ENCODE measurements at places on chromosomes 5 and 9.

DNA sequence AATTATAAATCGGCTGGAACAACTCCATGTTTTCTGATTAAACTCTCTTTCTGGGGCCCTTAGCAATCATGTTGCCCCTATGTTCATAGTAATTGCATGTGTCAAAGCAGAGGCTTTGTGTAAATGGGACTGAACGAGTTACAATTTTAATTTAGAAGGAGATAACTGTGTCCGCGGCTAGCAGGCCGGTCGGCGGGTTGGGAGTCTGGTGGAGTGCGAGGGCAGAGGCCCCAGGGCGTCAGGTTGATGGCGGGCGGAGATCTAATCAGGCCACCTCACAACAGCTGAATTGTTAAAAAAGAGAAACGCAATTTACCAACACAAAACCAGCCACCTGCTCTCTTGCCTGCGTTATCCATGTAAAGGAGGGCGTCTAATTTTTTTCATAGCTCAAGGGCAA lies 134.9 kb upstream of the LPCAT1 start:
- DNase-seq: no peak
- H3K4me3 ChIP-seq: no peak overlapping the region
- no peak overlapping the region for H3K27ac ChIP-seq
- H3K36me3 ChIP-seq: no peaks in the 10 kb centered on the region

DNA sequence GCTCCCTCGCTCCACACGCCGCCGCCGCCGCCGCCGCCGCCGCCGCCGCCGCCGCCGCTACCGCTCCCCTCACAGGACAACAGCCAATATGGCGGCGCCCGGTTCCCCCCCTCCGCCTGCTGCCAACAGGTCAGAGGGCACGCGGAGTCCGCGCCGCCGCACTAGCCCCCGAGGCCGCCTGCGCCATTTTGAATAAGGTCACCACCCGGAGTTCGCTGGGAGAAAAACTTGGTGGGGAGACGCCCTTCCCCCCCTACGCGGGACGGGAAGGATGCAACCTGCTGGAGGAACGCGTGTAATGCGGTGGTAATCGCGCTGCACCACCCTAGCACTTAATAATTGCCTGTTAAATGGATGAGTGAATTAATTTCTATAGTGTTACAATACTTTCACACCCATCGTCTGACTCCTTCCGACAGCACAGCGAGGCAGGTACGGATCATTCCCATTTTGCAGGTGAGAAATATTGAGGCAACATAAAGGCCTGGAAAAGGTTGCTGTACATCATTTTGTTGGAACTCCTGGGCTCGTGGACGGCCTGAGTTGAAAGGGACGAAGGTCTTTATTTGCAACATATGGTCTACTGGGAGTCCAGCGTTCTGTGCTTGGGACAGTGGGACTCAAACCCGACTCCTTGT lies at the start of gene FAM193B:
FAM193B (minus strand) TSS at position 90 of the 638 bp plus-strand sequence. CDS start 105 bp downstream, outside the sequence.
- DNase-seq: peak; percentile 97
- no peaks in the 10 kb centered on the region for H3K36me3 ChIP-seq
- H3K4me3 ChIP-seq: peak within 1 kb of the TSS; percentile 91
- peaks cover 12% of the 10 kb centered on the region for H3K4me1 ChIP-seq
- no peak within 1 kb of the TSS for H3K27ac ChIP-seq

- H3K27ac ChIP-seq: no peak overlapping the region
- H3K4me1 ChIP-seq: no peaks in the 10 kb centered on the region
- H3K36me3 ChIP-seq: no peaks in the 10 kb centered on the region
- H3K4me3 ChIP-seq: no peak overlapping the region
These were observed 146.9 kb upstream of the DMAC1 start for GRCh38 chr9:7946458-7946857.

DNA sequence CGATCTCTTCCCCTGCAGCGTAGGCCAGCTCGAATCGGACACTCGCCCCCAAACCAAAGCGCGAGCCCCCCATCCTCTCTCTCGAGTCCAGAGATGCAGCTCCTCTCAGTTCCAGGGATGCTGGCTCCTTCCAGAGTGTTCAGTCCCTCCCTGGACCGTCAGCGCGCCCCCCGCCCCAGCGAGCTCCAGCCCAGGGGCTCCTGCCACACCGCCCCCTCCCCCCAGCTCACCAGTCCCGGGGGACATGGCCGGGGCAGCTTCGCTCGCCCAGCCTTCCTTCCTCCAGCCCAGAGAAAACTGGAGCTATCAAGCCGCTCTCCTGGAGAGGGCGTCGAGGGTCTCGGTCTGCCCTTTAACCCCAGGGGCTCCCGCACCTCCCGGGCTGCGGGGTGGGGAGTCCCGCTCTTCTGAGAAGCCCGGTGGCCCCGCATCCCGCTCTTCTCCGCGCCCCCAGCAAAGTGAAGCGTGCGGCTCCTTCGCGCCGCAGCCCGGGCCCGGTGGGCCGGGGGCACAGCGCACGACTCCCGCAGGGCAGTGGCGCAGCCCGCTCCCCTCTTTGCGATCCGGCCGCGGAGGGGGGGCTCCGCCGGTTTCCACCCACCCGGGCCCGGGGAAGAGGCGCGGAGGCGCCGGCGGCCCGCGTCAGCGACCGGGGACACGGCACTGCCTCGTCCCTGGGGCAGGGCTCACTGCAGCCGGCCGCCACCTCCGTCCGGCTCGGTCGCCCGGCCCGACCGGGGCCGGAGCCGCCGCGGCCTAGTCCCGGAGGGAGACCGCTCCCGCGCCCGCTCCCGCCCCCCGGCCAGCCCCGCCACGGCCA lies 587 bp downstream of the MIER3 start:
- H3K27ac ChIP-seq: peak overlapping the region; percentile 87
- peaks cover 9% of the 10 kb centered on the region for H3K4me1 ChIP-seq
- H3K4me3 ChIP-seq: peak overlapping the region; percentile 98
- peaks cover 22% of the 10 kb centered on the region for H3K27me3 ChIP-seq

DNA sequence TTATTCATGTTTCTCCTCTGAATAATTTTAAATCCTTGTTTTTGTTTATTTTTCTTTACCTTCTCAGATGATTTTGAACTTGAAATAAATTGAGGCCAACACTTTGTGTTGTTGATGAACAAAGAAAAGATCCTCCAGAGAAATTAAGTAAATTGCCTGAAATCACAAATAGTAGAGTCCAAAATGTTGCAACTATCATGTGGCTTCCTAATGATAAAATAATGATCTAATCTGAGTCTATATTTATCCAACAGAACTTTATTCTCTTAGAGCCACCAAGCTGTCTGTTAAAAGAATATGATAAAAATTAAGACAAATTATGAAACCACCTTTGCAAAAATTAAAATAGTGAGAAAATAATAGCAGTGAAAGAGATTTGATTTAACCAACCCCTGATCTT lies 132.2 kb upstream of the SPEF2 start:
- H3K4me3 ChIP-seq: no peak overlapping the region
- no peaks in the 10 kb centered on the region for H3K4me1 ChIP-seq
- H3K27me3 ChIP-seq: no peaks in the 10 kb centered on the region
- no peak for DNase-seq

DNA sequence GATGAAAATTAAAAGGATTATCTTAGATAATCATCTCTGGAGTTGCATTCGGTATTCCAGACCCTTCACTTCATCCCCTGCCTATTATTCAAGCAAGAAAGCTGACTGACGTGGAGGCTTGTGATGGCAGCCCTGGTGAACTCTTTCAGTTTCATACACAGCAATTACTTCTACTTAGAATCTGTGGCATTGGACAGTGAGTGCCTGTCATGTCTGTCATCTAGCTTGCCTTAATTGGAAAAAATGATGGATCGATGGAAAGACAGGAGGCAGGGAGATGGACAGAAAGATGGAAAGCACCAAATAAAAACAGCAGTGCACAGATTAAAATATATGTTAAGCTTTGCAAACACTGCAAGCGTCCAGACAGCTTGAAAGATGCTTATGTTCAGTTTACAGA lies 1371.0 kb upstream of the CDH6 start:
- no peak for DNase-seq
- no peak overlapping the region for H3K27ac ChIP-seq
- H3K4me1 ChIP-seq: no peaks in the 10 kb centered on the region
- no peaks in the 10 kb centered on the region for H3K27me3 ChIP-seq
- no peaks in the 10 kb centered on the region for H3K36me3 ChIP-seq

DNA sequence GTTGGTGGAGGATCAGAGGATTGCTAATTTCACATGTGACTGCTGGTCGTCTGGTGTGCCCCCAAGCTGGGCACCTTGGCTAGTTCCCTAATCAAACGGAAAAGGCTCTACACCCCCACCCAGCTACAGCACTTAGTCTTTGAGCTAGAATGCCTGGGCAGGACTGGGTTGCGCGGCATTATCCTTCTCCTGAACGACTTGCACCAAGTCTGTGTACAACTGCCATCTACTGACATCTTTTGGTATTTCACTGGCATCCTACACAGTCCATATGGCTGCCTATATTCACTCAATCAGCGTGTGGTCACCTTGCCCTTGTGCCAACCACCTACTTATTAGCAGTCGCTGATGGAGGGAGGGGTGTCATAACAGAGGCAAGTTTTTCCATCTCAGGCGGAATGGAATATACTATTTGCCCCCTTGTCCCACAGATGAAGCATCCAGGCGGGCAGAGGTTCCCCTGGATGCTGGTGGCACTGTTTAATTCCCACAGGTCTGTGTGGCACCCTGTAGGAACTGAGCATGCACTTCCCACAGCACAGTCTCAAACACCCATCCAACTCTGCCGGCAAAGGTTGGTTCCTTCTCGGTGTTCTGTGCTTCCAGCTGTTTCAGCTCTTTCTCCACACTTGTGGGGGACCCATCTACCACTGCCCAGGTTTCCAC lies 150.1 kb downstream of the OSTF1 start:
- no peak overlapping the region for H3K4me3 ChIP-seq
- no peaks in the 10 kb centered on the region for H3K36me3 ChIP-seq
- DNase-seq: peak; percentile 83
- peaks cover 5% of the 10 kb centered on the region for H3K4me1 ChIP-seq
- no peaks in the 10 kb centered on the region for H3K27me3 ChIP-seq

DNA sequence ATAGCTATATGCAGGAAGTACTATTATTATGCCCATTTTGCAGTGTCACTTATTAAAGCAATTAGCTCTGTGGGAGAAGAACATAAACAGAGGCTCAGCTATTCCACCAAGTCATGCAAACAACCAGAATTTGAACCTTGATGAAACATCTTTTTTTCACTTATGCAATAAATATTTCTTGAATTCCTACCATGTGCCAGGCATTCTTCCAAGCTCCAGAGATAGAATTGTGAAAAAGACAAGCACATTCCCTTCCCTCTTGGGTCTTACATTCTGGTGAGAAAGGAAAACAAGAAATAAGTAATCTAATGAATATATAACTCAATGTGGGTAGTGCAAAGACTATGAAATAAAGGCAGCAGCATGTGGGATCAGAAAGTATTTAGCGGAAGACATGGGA lies 32.1 kb upstream of the ADRB2 start:
- no peak overlapping the region for H3K4me3 ChIP-seq
- no peak for DNase-seq
- no peaks in the 10 kb centered on the region for H3K27me3 ChIP-seq
- H3K27ac ChIP-seq: no peak overlapping the region
- H3K4me1 ChIP-seq: peaks cover 3% of the 10 kb centered on the region

DNA sequence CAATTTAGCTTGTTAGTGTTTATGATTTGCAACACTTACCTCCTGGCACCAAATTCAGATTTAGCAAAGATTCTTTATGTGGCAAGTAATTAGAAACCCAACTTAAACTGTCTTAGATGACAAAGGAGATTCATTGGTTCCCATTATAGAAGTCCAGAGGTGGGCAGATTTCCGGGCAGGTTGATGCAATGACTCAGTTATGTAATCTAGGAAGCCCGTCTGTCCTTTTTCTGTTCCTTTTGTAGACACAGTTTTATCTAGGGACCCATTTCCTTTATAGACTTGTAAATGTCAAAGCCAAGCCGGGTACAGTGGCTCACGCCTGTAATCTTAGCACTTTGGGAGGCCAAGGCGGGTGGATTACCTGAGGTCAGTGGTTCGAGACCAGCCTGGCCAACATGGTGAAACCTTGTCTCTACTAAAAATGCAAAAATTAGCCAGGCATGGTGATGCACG lies 20.3 kb upstream of the ANKRD33B start:
- no peaks in the 10 kb centered on the region for H3K27me3 ChIP-seq
- H3K36me3 ChIP-seq: no peaks in the 10 kb centered on the region
- no peak overlapping the region for H3K27ac ChIP-seq
- H3K4me1 ChIP-seq: peaks cover 4% of the 10 kb centered on the region
- H3K4me3 ChIP-seq: no peak overlapping the region
- DNase-seq: no peak

- no peaks in the 10 kb centered on the region for H3K4me1 ChIP-seq
- DNase-seq: peak; percentile 79
- H3K27me3 ChIP-seq: peaks cover 8% of the 10 kb centered on the region
- no peak overlapping the region for H3K27ac ChIP-seq
These were observed 29.3 kb downstream of the CDHR2 start for GRCh38 chr5:176578391-176578808.

Measured in neural progenitor cell (in vitro differentiated cells).